ENCODE measurements at places on chromosomes 12 and 14. TPM values are rescaled to one million over a fixed set of nuclear protein-coding genes. Genes with fewer than 3 reads are reported as not detected.

DNA sequence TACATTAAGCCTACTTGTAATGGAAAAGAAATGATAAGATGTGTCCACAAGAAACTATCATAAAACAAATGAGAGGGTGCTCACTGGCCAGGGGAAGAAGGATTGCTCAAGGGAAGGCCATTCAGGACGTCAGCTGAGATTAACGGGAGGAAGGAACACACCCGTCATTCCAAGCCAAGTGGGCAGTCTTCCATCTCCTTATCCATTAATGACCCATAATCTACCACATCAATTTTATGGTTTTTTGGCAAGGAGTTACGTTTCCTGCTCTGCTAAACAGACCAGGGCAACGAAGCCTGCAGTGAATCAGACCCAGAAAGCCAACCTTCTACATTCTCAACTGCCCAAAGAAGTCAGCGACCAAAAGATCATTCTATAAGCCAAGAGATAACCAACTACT lies 25.1 kb downstream of the PRKAB1 start:
- no peak for DNase-seq

- no peak for DNase-seq
Measured at GRCh38 chr14:104680056-104680805, 9.2 kb upstream of the INF2 start.

- no peak for DNase-seq
Measured at GRCh38 chr12:124387528-124387911, 92.6 kb downstream of the RFLNA start.

- no peak for DNase-seq
Measured at GRCh38 chr14:73613046-73613383, 698 bp downstream of the ACOT6 start.

DNA sequence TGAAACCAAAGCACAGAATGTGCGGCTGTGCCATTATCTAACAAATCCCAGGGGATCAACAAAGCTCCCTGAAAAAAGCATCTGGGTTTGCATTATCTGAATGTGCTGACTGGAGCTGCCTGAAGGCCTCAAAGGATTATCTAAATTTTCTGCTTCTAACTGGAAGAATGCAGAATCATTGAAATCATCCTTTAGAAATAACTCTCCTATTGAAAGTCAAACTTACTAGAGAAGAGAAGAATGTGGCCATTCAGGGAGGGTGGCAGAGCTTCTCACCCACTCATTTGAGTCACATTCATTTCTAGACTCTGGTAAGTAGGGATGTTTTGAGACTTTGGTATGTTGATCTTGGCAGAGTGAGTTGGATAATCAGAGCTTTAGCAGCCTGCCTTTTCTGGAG lies 220.6 kb upstream of the RGS6 start:
- no peak for DNase-seq

DNA sequence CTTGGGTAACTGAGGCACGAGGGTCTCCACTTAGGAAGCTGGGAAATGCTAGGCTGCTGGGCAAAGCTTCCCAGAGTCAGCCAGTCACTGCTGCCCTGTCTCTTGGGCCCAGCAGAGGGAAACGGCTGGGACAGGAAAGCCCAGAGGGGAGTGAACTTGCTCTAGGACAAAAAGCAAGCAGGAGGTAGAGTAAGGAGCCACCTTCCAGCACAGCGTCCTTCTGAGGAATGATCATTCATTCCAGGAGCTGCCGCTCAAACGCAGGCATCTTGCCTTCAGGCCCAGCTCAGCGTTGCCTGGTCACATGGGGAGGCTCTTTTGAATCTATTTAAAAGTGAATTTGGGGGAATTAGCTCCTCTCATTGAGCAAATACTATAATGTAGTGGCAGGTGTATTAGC lies 118.6 kb downstream of the CRACR2A start:
- no peak for DNase-seq

DNA sequence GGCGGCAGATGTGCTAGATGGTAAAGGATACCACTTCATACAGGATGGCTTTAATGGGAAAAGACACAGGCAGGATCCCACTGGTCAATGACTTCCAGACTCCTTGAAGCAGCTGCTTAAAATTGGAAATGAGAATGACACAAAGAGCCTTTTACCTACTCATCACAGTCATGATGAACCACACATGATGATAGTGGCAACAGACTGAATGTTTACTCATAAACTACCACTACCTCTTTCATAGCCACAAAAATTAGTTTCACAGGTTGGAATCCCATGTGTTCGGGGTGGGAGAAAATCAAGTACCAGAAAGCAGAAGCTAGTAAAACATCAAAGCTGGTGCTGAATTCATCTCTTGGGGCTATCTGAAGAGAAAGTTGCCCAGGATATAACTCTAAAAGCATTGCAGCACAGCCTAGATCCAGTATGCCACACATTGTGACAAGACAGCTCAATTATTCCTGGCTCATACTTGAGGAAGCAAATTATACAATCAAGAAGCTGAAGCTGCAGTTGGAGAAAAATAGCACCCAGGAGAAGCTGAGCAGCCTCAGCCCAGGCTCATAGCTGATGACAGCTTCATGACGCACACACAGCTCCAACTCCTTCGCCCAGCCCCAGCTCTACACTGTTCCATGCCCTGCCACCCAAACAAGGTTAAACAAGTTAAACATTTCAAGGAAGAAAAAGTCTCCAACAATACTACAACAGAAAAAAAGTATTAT lies 29.0 kb upstream of the C12orf50 start:
- DNase-seq = no peak

- DNase-seq = no peak
Measured at GRCh38 chr12:38484821-38485449, 168.4 kb downstream of the ALG10B start.

DNA sequence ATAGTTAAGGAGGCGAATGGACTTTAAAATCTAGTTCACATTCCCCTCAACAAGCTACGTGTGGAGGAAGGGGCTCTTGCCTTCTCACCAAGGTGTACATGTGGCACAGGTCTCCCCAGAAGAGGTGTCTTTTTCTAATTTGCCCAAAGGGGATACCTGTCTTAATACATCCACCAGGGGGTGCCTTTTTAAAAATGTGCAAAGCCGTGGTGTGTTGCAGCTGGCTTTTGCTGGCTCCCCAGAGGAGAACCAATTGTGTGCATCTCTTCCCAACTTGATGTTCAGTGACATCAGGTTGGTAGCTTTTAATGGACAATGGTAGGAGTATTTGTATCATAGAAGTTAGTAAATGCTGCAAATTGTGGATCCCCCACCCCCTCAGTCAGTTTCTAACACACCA lies 33.8 kb downstream of the CREBL2 start:
- DNase-seq = no peak

The REP15 gene
- not detected for total RNA-seq

The GNB3 gene
- total RNA-seq = 5.2 TPM

The RAPGEF3 gene
- 52.3 TPM for total RNA-seq

The ACSM4 gene
- total RNA-seq = not detected
